ENCODE measurements at places on chromosomes 6 and 20.

GRCh38 chr6:7106752-7107577 is 796 bp upstream of the RREB1 start:
- no peak for DNase-seq

DNA sequence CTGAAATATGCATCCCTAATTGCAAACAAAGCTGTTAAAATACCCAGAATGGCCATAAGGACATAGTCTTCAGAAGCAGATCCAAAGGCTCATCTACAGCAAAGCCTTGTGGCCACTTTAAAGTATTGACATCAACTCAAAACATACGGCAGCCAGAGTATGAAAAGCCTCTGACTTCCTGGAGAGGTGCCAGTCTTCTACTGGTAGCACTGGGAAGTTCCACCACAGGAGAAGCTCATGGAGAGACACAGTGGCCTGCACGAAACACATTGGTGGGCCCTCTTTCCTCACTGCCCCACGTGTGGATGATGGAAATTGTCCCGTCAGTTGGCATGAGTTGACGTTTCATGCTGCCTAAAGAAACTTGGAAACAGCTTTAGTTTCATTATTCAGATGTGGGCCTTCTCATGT is 202.6 kb upstream of the HEY2 start:
- no peak for DNase-seq

GRCh38 chr20:64049060-64049877 is at the start of gene SOX18:
Gene SOX18, minus strand, starts transcription at chr20:64049639. Its CDS starts 123 bp downstream, at chr20:64049516.
- DNase-seq: no peak

GRCh38 chr6:134888316-134888715 is 61.6 kb downstream of the ALDH8A1 start:
- DNase-seq: no peak

DNA sequence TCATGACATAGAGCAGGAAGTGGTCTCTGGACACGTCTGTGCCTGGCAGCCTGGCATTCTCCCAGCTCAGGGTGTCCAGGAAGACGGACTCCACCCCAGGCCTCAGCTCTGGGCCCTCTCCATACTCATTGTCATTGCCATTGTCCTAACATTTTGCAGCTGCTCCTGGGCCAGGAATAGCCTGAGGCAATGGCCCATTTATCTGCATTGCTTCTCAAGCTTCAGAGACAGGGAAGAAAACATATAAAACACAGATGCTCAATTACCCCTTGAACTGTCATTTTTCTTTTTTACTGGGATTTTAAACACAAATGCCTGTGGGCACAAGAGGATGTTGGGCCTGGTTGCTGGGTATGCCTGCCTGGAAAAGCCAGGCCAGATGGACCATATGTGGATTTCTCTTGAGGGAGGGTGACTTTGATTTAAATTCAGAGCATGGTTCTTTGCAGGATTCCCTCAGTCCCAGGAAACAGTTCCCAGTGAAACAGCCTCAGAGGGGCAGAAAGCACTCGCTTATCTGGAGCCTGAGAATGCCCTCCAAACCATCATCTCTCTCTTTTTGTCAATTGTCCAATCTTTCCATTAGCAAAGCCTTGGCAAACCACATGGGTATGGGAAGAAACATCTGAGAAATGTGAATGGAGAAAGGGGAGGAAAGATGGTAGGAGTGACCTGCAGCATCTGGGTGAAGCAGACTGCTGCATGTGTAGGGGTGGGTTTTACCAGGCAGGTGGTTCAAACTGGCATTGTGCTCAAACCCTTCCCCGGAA is 17.9 kb downstream of the LAMP5 start:
- DNase-seq: no peak

- no peak for DNase-seq
Measured at GRCh38 chr6:170245475-170245992, 45.3 kb downstream of the DLL1 start.

GRCh38 chr20:34268851-34269636 is 27.8 kb downstream of the ASIP start:
- DNase-seq: no peak

DNA sequence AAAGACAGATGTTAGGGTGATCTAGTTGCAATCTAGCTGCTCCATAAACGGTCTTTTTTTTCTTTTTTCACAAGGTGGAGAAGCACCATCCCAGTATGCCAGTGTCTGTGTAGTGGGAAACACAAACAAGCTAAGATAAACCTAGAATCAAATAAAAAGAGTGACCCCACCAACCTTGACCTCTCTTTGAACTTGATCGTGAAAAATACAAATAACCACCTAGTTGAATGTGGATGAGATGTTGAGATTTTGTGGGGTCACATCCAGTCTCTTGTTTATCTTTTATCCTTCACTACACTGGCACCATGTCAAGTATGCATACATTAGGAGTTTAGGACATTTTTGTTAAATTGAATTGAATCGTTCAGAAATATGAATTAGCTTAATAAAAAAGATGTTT is 194.6 kb upstream of the EYA4 start:
- no peak for DNase-seq

DNA sequence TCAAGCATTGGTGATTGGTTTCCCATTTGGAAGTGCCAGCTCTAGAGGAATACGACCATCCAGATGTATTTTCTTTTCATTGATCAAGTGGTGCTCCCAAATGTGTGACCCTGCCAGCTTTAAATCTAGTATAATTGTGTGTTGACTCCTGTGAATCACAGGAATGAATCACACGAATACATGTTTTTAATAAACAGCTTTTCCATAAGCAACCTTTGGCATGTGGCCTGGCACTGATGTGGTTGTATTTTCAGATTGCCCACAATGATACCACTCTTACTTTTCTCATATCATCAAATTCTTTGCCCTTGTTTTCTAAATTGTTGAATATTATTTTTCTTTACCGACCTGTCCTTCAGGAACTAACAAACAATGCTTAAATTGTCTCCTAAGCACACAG is 367 bp downstream of the GSTA3 start:
- no peak for DNase-seq

- no peak for DNase-seq
Measured at GRCh38 chr6:42748203-42748898, 2.4 kb upstream of the TBCC start.

DNA sequence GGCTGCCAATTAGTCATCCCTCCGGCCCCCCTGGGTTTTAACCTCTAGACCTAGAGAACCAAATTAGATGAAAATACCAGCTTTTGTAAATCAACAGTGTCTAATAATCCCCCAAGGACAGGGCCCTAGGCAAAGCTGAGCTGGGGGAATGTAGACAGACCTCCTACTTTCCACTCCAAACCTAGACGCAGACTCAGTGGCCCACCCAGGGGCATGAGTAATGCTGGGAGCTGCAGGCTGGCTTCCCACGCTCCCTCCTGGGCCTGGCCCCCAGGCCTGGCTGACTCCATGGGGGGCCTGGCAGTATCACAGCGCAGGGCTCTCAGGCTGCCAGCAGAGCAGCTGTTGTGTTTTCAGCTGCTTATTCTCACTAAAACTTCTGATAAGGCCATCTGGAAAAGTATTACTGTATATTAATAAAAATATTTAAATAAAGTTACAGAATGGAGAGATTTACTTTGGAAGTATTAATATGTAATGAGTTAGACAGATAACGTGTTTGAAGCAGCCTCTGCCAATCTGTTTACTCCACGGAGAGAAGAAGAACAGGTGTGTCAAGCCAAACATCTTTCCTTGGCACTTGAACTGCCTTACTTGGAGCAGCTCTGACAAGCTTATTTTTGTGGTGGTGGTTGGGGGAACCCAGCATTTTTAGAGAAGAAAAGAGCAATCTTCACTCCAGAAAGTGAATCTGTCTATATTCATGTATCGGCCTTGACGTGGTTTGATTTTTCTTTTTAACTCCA is 144.0 kb upstream of the AGPAT4 start:
- DNase-seq: no peak

- no peak for DNase-seq
Measured at GRCh38 chr6:38522322-38522721, 117.4 kb downstream of the BTBD9 start.

GRCh38 chr20:45469336-45470261 is at the start of gene WFDC2:
Gene WFDC2, plus strand, starts transcription at chr20:45469753. Its CDS starts 29 bp downstream, at chr20:45469782.
- no peak for DNase-seq

DNA sequence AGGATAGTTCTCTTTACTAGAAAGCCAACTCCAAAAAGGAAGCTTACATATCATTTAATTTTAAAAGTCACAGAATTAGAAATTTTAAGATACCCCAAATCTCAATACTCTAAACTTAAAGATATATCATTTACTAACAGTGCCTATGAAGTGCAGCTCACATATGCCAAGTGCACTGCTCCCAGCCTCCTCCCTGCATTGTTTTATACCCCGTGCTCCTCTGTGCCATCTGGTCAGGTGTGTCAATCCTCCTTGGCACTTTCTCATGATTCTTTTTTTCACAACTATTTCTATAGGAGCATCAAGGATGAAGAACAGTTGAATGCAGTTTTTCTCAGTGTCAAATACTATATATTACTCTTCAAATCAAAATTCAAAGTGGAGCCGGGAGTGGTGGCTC is 8.8 kb downstream of the MAP7 start:
- no peak for DNase-seq

DNA sequence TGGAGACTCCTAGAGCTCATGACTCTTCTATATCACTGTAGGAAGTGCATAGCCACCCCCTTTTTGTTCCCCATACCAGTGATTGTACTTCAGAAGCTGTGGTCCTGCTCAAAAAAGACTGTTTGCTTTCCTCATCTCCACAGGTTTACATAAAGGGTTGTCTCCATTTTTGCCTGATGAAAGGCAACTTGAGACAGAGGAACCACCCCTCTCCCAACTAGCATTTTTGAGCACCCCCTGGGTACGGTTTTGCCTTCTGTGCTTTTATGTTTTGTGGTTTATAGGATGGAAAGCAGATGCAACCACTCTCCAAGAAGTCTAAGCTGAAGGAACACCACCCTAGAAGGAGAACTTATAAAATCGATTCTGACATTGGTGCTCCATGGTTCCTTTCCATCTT is 127.7 kb upstream of the SUPT3H start:
- DNase-seq: no peak

- DNase-seq: no peak
Measured at GRCh38 chr6:112337209-112337638, 9.9 kb upstream of the RFPL4B start.

- DNase-seq: no peak
Measured at GRCh38 chr6:70413992-70414494, 735 bp downstream of the FAM135A start.

- no peak for DNase-seq
Measured at GRCh38 chr20:403582-403957, 4.5 kb upstream of the RBCK1 start.

GRCh38 chr20:44050327-44050726 is 135.7 kb downstream of the TOX2 start:
- DNase-seq: no peak

DNA sequence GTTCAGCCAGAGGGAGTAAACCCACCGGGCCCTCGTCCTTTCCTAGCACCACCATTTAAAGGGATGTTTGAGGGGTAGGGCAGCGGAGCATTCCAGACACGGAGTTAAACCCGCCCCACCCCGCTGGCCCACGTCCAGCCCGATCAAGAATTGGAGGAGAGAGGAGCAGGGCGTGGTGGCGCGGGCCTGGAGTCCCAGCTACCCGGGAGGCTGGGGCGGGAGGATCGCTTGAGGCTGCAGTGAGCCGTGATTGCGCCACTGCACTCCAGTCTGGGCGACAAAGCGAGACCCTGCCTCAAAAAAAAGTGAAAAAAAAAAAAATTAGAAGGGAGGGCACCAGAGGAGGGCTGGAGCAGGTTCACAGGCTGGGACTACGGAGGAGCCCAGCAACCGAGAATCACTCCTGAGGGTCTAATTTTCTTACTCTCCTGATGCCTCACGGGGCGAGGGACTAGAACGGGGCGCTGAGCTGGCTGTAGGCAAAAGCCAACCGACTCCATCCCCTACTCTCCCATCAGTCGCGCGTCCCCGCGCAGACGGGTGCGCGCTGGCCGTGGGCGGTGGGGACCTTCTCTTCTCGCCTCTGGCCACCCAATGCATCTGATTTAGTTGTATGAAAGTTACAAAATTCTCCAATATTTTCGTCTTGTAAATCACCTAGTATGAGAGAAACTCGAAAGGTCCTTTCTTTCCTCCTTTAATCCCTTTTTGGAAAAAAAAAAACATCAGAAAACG is 6.1 kb upstream of the HSPA1B start:
- DNase-seq: no peak

DNA sequence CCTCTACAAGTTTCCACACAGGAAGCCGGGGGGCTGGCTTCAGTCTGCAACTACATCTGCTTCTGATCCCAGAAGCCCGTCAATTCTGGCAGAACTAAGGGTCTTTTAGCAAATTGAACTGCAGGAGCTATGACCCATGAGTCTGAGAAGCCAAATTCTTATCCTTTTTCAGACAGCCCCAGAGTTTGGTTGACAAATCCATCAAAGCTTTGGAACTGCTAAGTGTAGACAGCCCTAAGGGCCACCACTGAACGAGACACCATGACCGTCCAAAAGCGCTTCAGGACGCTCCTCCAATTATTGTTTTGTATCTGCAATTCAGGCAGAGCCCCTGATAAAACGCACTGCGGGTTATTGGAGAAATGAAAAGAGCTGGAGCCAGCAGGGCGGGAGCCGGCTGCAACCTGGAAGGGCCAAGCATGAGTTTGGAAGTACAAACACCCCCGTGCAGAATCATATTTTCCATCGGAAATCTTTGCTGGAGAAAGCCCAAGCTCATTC is 67.1 kb downstream of the GNAS-AS1 start:
- DNase-seq: no peak

GRCh38 chr6:87617405-87617804 is 27.5 kb downstream of the ORC3 start:
- DNase-seq: no peak

GRCh38 chr6:169046021-169046420 is 207.6 kb downstream of the THBS2 start:
- no peak for DNase-seq

DNA sequence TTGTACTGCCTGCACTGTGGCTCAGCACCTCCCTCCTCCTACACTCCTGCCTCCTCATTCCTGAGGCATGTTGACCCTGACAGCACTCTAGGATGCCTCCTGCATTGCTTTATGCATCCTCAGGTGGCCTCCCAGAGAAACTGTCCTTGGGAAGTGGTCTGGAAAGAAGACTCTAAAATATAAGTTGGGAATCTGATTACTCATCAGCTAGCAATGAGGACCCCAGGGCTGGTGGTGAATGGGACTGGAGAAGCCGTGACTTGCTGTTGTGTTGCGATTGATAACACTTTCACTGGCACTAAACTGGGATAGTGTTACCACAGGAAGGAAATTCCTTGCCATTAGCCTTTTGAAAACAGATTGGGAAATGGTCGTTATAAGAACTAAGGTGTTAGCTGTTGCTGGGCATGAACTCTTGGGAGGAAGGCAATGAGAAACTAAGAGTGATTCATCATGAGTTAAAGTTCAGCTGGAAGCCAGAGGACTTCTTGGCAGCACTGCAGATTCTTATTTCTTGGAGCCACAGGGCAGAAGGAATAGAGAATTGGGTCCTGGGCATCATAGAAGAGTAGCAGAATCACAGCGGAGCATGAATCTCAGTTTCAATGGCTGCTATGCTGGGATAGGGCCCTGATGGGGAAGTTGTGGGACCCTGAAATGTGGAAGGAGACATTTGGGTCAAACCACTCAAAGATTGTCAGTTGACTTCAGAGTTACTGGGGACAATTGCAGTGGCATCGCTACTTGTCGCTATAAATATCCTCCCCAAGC is 10.1 kb upstream of the SIRPD start:
- DNase-seq: peak; percentile 47

Measured in SIG-M5 (cell line).